ENCODE measurements at places on chromosomes 11 and 22.

DNA sequence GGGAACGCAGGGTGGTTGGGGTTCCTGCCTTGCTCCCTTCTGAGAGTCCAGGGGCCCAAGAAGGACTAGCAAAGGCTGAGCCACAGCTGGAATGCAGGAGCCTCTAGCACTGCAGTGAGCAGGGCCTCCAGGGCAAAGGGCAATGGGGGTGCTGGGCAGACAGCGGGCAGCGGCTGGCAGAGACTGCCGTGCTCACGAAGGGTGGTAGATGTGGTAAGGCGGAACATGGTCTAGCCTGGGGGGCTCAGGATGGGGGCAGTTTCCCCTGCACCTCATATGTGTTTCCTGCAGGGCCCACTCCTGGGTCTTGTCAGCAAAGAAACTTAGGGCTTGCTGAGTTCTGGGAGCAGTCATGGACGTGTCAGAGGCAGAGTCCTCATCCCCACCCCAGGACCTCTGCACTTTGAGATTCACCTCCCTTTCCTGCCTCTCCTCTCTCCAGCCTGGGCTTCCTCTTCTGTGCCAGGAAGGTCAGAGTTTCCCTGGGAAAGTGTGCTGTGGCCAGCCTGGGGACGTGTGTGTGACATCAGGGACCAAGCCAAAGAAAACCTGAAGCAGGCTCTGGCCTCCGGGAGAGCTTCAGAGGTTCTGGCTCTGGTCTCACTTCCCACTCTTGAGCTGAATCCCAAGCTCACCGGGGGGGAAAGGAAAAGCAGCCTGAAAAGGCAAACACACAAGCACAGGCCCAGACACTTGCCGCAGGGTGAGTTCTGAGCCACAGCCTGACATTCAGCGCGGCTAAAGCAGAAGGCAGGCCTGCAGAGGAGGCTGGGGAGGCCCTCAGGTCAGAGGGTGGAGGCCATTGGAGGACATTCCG lies 4.4 kb downstream of the MOGAT2 start:
- DNase-seq = no peak

GRCh38 chr11:6734616-6735015 lies 37.2 kb downstream of the OR2AG2 start:
- no peak for DNase-seq

DNA sequence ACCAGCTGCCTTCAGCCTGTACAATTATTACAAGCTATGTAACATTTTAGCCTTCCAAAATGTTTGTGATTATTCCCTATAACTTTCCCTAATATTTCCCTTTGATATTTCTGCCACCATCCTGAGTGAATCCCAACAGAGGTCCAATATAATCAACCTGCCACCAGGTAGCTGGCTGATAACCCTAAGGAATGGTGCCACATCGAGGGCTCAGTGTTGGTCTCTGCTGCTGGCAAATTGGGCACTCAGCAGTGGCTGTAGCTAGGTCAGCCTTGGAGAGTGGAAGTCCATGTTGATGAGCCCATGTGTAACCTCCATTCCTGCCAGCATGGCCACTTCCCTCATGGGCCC lies 121.2 kb downstream of the ZNF280B start:
- no peak for DNase-seq

- no peak for DNase-seq
Measured at GRCh38 chr22:24289741-24290163, 19.1 kb downstream of the SPECC1L start.

- DNase-seq = no peak
Measured at GRCh38 chr22:24417901-24418641, 9.3 kb upstream of the ADORA2A start.

DNA sequence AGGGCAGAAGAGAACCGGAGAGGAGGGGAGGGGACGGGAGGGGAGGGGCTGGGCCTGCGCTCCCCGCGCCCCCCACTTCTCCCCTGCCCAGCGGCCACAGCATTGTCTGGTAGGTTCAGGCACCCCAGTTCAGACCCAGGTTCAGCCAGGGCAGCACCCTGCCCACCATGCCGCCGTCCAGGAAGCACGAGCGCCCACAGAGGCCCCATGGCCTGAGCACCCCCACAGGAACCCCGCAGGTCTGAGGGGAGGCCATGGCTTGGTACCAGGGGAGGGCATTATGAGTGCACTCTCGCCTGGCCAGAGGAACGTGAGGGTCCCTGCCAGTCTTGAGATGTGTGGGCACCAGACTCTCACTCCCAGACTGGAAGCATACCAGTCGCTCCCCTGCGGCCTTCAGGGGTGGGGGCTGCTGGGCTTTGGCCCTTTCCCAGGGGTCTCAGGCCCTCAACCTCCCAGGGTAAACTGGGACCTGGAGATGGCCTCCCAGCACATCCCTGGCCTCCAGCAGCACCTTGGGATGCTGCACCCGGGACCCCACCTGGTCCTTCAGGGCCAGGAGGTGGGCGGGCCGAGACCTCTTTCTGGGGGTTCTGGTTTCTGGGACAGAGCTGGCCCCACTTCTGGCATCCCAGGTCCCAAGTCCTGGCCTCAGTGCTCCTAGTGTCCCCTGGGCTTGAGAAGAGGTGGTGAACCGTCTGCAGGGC lies 597 bp upstream of the PLXNB2 start:
- DNase-seq = no peak

GRCh38 chr11:42329929-42330565 lies 870.6 kb upstream of the LRRC4C start:
- DNase-seq = no peak

- no peak for DNase-seq
Measured at GRCh38 chr22:30221121-30221992, 25.2 kb downstream of the LIF start.

GRCh38 chr11:93589347-93589746 lies 46.2 kb upstream of the SMCO4 start:
- DNase-seq = no peak

DNA sequence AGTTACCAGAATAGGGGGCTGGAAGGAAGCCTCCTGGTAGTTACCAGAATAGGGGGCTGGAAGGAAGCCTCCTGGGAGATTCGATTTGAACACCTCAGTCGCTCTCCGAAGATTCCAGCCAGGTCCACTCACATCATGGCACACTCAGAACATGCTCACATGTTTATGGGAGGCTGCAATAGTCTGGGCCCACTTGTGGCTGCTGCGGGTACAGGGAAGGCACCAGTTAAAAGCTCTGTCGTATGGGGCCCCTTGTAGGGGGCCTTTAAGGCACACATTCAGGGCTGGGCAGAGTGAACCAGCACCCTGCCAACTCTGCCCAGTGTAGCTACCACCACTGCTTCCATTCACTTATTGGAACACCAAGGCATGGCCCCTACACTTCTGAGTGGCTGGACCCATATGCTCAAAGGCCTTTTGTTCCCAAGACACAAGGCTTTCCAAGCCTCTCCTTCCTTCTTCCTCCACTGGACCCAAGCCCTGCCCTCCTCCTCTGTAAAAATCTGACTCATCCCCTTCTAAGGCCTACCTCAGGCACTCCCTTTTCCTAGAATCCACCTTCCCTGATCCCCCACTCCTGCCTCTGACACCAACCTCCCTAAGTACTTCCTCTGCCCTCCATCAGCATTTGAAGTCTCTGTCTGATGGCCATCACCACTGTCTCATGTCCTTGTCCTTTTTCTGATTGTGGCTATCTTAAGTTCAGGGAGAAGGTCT lies 28.0 kb downstream of the USP35 start:
- no peak for DNase-seq

DNA sequence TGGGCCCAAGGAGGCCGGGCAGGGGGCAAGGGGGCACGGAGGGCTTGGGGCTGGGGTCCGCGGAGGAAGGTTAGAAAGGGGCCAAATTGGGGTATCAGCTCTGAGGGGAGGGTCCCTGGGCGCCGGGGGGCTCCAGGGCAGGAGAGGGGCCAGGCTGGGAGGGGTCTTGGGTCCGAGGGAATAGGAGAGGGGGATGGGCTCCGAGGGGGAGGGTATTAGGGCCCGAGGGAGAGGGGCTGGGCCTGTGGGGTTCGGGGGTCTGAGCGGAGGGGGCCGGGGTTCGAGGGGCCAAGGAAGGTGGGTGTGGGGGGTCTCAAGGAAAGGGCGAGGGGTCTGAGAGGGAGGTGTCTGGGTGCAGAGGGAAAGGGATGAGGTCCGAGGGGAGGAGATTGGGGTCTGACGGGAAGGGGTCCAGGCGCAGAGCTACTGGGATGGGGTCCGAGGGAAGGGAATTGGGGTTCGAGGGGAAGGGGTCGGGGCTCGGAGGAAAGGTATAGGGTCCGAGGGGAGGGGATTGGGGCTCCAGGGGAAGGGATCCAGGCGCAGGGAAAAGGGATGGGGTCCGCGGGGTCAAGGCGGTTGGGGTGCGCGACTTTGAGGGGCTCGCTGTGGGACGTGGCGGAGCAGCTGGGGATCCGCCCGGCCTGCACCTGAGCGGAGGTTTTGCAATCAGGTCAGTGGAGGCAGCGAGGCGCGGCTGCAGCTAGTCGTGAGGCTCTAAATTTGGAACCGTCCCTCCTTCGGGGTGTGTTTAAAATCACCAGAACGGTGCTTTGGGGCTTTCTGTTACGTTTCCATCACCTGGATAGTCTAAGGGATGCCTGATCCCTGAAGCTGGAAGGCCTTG lies 728 bp downstream of the CTTN start:
- DNase-seq = no peak

DNA sequence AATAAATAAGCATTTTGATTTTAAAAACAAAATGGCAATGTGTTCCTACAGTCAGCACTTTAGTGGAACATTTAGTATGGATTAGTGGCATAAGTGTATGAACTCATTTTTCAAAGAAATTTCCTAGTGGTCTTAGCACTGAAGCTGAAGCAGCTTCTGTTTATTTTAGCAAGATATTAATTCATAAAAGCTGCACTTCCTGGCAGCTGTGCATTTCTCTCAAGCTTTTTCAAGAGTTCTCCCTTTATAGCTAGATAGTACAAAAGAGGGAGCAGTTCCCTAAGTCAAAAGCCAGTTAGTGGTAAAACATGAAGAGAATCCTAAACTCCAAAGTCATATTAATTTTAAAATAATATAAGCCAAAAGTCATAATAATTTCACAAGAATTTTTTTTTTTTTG lies 1036.0 kb upstream of the CCDC90B start:
- no peak for DNase-seq

GRCh38 chr11:15430381-15430780 lies 315.7 kb downstream of the INSC start:
- DNase-seq = no peak

- peak; percentile 80 for DNase-seq
Measured at GRCh38 chr11:110356762-110357671, 60.6 kb upstream of the RDX start.

GRCh38 chr11:104813532-104813931 lies 84.7 kb downstream of the CASP12 start:
- no peak for DNase-seq

DNA sequence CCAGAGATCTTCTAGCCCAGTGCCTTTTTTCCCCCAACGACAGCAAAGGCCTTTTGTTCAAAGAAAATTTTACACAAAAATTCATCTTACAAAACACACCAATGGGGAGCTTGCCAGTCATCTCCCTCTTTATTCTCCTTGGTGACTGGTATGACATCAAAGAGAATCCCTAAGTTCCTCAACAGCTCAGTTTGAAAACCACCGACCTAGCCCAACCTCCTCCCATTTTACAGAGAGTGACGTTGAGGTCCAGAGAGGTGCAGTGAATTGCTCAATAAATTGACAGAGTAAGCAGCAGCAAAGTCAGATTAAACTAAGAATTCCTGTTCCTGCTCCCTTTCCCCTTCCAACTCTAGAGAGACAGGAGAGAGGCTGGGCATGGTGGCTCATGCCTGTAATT lies 7.8 kb downstream of the SLC43A3 start:
- DNase-seq = no peak

DNA sequence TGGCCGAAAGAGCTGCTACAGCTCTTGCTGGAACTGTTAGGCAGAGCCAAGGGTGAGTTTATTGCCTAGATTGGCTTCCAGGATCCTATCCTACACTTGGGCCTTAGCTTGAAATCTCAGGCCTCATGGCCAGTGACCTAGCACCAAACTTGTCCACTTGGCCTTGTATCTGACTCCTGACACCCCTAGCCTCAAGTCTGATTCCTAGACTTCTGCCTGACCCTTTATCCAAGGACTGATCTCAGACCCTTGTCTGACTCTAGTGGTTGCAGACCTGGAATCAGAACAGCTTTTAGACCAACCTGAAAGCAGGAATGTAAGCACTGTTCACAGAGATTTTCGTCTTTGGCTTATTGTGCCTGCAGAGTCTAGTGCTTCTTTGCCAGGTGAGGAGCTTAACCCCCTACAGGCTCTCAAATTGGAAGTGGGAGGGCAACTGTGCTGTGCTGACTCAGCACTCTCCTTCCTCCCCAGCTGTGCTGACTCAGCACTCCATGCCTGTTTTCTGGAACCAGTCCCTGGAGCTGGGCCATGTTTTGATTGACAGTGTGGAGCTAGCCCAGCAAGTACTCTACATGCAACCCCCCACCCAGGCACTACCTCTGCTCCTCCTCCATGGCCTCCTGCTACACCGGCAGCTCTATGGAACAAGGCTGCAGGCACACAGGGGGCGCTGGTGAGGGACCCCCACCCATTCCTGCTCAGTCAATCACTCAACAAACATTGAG lies 35.1 kb downstream of the RRP8 start:
- no peak for DNase-seq

DNA sequence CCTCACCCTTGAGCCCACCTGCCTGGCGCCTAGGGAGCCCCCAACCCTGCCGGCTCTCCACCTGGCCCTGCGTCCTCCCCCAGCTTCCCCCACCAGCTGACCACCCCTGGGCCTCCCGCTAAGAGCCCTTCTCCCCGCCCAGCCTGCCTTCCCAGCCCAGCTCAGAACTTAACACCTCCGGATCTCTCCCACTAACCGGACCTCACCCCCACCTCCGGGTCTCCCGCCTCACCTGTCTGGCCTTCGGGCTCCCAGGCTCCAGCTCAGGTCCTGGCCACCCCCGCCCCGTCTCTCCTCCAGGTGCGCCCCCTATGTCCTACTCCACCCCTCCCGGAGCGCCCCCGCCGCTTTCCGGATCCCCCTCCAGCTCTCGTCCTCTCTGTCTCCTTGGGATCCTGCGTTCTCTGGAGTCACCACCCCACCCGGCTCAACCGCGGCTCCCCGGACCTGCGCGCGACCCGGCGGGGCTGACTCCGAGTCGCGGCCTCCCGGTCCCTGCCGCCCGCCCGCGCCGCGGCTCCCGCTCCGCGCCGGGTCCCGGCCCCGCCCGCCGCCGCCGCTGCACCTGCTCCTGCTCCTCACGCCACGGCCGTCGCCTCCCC lies at the start of gene KCNJ11:
Gene KCNJ11 (minus strand): TSS at position 51 of the 602 bp plus-strand sequence. CDS start 568 bp downstream, outside the sequence.
- peak; percentile 48 for DNase-seq

- DNase-seq = no peak
Measured at GRCh38 chr22:37609240-37610152, 862 bp downstream of the GGA1 start.

- no peak for DNase-seq
Measured at GRCh38 chr11:128620309-128621100, 33.1 kb upstream of the ETS1 start.

GRCh38 chr11:27717377-27717776 lies 17.1 kb upstream of the BDNF start:
- no peak for DNase-seq

- DNase-seq = no peak
Measured at GRCh38 chr11:130429120-130429681, 792 bp upstream of the ADAMTS8 start.
